ENCODE measurements at places on chromosomes 16 and 17.

- no peak for DNase-seq
Observed at GRCh38 chr16:53629607-53630312, 73.9 kb downstream of the RPGRIP1L start.

GRCh38 chr17:76014925-76015261 is 12.2 kb downstream of the EVPL start:
- no peak for DNase-seq

GRCh38 chr17:36942631-36943125 is 5.4 kb downstream of the LHX1 start:
- no peak for DNase-seq

GRCh38 chr16:4920826-4921225 is 16.1 kb downstream of the PPL start:
- DNase-seq: no peak

GRCh38 chr17:78053777-78054468 is 74.6 kb downstream of the TMC6 start:
- DNase-seq: no peak

DNA sequence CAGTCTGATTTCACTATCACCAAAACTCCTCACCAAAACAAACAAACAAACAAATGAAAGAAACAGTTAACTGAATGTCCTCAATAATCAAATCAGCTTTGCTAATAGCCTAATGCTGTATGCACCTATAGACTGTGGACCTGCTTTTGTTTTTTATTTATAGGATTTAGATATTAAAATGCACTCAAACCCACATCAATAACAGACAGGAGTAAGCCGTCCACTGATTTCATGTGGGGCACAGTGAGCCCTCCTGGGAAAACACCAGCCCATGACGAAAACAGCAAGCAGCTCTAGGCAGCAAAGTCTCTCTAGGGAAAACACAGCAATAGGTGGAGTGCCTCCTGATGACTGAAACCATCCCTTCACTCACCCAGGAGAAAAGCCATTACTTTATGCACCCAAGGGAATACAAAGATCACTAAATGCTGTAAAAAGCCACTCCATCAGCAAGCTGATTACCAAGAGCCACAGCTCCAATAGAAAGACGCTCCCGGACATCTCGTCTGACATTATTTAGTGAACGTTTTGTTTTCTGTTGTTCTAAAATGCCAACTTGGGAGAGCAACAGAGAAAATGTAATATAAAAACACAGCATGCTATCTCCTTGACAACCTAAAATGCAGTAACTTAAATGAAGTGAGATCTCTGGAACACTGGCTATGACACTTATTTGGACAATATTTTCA is 47.8 kb downstream of the ANKFY1 start:
- no peak for DNase-seq

DNA sequence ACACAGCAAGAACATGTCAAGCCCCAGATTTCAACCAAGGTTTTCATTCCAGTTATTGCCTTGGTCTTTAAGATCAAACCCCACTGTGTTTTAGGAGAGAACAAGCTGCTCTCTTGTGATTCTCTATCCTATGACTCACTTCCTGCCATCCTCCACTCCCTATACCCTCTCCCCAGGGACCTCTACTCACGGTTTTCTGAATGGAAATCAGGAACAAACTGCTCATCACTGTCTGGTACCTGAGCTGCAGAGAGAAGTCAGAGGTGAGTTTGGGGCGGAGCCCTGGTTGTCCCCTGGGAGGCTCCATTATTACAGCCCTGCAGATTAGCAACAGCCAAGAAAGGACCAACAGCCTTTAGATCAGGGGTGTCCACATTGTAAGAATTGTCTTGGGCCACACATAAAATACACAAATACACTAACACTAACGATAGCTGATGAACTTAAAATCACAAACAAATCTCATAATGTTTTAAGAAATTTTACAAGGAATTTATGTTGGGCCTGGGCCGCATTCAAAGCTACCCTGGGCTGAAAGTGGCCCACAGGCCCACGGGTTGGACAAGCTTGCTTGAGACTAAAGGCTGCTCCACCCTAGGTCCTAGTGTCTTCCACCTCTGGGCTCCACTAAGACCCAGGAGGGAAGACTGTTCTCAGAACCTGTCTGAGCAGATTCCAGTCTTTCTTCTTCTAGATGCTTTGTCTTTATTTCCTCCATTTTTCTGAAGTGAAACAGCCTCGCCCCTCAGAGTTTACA is 9.7 kb downstream of the ETV4 start:
- DNase-seq: no peak

GRCh38 chr16:81239367-81240121 is 1.1 kb downstream of the BCO1 start:
- no peak for DNase-seq

GRCh38 chr17:57823469-57824401 is 26.1 kb downstream of the MRPS23 start:
- DNase-seq: no peak

DNA sequence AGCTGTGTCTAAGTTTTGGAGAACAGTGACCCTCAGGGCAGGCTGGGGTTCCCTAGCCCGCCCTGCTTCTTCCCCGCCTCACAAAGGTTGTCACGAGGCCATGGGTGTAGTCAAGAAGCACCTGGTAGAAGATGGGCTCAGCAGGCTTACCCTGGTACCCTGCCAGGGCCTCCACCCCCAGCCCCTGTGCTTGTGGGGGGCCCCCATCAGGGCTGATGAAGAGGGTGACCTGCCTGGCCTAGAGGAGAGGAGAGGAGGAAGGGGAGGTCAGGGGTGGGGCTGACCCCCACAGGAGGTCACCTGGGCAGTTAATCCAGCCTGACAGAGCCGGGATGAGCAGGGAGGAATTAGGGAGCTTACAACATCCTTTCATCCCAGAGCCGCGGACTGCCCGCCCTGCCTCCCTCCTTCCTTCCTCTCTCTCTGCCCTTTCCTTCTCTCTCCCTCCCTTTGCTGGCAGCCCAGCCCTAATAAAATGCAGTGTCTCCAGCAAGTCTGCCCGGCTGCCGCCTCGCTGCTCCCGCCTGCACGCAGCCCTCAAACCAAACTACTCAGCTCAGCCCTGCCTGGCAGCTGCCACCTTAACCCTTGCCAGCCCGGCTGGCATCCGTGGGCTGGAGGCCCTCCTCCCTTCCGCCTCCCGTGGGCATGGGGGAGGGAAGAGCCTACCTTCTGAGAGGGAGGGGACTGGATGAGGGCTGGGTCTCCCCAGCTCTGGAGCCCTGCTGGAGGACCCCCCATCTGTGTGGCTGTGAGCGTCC is 7.2 kb downstream of the DLX3 start:
- DNase-seq: no peak

DNA sequence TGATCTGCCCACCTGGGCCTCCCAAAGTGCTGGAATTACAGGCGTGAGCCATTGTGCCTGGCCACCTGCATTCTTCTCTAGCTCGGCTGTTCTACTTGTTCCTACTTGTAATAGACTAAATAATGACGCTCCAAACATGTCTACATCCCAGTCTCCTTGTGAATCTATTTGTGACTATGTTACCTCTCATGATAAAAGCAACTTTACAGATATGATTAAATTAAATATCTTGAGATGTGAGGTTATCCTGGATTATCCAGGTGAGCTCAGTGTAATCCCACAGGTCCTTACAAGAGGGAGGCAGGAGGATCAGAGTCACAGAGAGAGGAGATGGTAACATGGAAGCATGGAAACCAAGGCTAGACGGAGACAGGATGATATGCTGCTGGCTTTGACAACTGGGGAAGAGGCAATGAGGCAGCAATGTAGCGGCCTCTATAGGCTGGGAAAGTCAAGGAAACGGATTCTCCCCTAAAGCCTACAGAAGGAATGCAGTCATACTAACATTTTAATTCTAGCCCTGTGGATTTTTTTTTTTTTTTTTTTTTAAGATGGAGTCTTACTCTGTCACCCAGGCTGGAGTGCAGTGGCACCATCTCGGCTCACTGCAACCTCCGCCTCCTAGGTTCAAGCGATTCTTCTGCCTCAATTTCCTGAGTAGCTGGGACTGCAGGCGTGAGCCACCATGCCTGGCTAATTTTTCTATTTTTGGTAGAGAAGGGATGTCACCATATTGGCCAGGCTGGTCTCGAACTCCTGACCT is 5.0 kb upstream of the LASP1 start:
- no peak for DNase-seq

GRCh38 chr17:27413792-27414191 is 42.5 kb upstream of the KSR1 start:
- DNase-seq: peak; percentile 37

- no peak for DNase-seq
Observed at GRCh38 chr17:3766779-3767178, 34.2 kb downstream of the ITGAE start.

GRCh38 chr17:80212962-80213642 is 7.0 kb downstream of the SGSH start:
- no peak for DNase-seq

DNA sequence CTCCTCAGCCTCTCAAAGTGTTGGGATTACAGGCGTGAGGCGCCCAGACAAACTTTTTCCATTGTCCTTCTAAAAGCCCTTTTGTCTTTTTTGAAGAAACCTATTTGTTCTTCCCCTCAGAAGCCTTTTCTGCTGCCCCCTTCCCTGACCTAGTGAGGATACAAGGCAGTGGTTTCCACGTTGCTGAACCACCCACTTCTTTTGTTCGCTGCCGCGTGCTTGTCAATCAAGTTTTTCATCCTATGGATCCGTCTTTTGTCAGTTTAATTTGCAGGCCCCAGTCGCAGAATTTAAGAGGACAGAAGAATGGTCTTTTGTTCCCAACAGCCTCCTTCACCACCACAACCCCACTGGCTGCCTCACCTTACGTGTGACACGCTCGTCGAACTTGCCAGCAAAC is 20.2 kb upstream of the GNG13 start:
- DNase-seq: no peak

GRCh38 chr17:68763562-68763961 is 162.4 kb upstream of the FAM20A start:
- no peak for DNase-seq

- DNase-seq: no peak
Observed at GRCh38 chr17:50594128-50594823, 33.8 kb downstream of the CACNA1G start.

GRCh38 chr16:25279491-25279890 is 21.8 kb upstream of the ZKSCAN2 start:
- no peak for DNase-seq

DNA sequence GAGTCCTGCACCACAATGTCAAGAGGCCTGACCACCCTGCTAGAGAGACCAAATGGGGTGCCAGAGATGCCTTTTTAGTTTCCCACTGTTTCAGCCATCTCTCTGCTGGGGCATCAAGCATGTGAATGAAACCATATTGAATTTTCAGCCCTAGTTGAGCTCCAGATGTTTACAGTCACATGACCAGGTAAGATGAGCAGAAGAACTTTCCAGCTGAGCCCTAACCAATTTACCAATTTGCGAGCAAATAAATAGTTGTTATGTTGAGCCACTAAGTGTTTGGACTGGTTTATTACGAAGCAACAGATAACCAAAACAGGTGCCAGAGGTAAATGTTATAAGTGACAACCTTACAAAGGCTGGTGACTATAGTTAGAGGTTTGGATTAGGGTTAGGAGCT is 209.1 kb upstream of the CCL2 start:
- DNase-seq: no peak

- DNase-seq: no peak
Observed at GRCh38 chr17:20997711-20998570, 44.9 kb downstream of the USP22 start.

DNA sequence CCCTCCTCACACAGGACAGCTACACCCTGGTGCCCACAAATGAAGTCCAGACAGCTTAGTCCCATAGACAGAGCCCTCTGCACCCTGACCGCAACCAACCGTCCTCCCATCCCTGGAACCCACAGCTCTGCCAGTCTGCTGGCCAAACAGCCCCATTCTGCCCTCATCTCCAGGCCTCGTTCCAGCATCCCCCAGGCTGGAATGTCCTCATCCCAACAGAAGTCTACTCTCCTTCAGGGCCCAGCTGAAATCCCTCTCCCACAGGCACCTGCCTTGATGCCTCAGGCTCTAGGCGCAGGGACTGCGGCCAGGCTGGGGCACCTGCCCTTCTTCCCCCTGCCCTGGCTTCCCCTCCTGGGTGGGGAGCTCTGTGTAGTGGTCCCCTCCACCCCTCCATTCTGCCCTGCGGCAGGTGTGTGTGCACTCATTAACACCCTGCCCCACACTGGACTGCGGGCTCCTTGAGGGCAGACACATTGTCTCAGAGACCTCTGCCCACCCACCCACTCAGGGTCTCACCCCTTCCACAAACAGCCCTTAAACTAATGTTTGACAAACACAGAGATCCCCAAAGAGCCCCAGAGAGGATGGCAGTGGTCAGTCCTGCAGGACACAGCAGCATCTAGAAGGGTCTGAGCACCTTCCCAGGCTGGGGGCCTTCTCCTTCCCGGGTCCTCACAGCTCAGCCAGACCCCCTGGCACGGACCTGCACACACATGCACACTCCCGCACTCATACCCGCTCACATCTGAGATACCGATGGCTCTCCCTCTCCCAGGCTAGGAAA is 820 bp downstream of the GRIN2C start:
- DNase-seq: no peak

DNA sequence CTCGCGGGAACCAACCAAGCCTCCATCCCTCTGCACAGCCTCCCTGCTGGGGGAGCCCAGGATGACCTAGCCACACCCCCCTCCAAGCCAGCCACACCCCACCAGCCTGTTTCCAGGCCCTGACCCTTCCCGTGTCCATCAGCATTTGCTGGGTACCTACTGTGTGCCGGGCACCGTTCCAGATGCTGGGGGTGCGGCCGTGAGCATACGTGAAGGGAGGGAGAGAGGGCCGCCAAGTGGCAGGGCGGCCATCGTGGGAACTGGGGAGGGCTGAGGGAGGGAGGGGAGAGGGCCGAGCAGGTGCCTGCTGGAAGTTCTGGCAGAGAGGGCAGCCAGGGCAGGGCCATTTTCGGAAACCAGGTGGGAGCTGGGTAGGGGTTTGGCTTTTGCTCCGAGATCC is 23.1 kb downstream of the ZFPM1 start:
- DNase-seq: no peak

GRCh38 chr16:19142939-19143598 is 25.0 kb upstream of the SYT17 start:
- DNase-seq: no peak

GRCh38 chr17:78174870-78175642 is 6.7 kb downstream of the SYNGR2 start:
- no peak for DNase-seq

DNA sequence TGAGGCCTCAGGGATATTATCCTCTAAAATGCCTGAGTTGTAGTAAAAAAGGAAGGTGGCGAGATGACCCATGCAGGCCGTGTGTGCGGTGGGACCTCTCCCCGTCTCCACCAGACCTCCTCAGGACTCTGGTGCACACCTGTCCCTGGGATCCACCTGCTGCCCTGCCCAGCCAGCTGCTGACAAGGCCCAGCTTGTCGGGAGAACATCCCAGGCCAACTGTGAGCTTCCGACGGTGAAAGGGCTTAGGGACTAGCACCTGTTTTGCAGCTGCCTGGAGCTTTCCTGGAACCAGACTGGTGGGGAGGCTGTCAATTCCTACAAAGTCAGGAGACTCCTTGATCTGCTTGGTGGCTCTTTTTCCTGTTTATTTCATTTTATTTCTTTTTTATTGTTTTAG is 11.6 kb downstream of the IL34 start:
- no peak for DNase-seq

DNA sequence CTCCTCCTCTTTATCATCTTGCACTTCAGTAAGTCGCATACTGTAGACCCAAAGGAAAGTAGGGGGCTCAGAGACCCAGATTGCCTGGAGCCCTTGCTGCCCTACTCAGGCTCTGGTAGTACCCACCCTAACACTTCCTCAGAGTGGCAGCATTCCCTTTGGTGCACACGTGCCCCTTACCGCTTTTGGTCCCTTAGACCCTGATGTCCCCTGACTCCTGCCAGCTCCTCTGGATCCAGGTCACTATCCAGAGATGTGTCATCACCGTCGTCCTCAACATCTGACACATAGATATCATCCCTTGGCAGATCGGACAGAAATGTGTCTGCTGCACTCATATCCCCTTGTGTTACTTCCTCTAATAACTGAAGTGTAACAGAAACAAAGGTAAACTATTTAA is 5.4 kb upstream of the PSMC5 start:
- no peak for DNase-seq
